ENCODE measurements at places on chromosomes 11 and 22.
A peak's percentile ranks its signal among the peaks of the same experiment; 100 is the strongest.

GRCh38 chr11:85805387-85805786 is 5.6 kb downstream of the SYTL2 start:
- DNase-seq, result no peak

DNA sequence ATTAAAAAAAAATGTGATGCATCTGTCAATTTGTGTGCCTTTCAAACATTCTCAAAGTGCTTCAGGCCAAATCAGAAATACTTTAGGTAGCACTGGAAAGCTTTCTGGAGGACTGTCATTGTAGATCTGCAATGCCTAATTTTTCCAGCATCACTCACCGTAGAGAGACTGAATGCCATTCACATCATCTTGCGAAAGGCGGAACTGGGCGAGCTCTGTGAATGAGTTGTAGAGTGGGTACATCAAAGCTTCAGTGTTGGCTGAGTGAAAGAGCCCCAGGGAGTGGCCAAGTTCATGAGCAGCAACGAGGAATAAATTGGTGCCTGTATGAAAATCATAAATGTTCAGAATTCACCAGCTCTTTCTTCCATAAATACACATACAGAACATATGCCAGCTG is 4.0 kb downstream of the MMP10 start:
- DNase-seq, result no peak

DNA sequence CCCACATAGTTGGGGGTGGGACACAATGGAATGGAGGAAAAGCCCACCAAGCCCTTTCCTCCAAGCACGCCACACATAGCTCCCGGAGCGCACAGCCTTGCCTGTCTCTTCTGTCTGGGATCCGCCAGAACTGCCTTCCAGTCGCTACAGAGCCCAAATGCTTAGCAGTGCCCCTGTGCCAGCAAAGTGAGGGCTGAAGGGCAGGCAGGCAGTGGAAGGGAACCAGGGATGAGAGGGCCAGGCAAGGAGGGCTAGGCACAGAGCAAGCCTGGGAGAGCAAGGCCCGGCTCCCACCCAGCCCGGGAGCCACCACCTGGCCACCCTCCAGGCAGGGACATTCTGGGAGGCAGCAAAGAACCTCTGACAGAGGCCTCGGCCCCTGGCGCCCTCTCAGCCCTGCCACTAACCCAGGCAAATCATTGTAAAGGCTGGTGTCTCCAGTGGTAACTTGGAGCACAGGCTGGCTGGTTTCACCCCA is 32.5 kb downstream of the PPP2R1B start:
- no peak for DNase-seq

DNA sequence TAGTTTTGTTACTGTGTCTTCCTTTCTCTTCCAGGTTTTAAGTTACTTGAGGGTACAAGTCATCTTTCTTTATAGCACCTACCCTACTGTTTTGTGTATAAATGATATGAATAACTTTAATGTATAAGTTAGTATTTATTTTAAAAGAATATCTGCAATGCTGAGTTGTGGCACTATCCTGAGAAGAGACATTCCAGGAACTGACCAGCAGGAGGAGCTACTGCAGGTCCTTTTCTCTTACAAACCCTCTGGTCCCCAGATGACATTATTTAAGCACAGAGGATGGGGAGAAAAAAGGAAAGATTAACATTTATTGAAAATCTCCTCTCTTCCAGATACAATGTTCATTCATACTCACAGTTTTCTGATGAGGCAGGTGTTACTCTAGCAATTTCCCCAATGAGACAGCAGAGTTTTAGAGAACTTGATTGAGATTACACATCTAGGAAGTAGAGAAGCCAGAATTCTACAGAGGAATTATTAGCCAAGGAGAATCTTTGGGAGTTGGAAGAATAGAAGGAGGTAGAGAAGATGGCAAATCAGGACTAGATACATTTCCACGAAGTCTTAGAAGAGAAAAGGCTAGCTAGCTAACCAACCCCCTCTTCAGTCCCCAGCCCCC is 541.2 kb upstream of the API5 start:
- peak; percentile 11 for DNase-seq

GRCh38 chr22:39309364-39309861 is 10.0 kb downstream of the RPL3 start:
- DNase-seq, result peak; percentile 36

GRCh38 chr11:126162306-126163030 is 49.0 kb downstream of the RPUSD4 start:
- DNase-seq, result no peak

DNA sequence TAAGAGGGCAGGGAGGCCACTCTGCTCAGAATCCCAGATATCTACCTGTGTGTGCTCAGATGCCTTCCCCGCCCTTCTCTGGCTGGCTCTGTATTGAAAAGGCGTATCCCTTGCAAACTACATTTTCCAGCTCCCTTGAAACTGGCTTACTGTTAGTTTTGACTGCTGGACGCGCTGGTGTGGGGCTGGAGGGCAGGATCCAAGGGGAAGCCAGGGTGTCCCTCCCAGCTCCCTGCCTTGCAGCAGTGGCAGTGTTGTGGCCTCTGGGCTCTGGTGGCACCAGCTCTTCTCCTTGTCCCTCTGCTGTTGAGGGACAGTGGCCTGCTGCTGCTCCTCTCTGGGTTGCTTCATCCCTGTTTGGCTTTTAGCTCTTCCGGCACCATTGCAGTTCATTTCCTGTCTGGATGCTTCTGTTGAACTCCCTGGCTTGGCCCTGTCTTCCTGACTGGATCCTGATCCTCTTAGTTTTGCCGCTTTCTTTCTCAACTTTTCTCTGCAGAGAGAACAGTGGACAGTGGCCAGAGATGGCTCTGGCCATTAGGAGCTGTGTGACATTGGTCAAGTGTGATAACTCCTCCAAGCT is 107.1 kb upstream of the PARVA start:
- no peak for DNase-seq

GRCh38 chr11:119416606-119417580 is 6.1 kb downstream of the THY1 start:
- no peak for DNase-seq

GRCh38 chr22:43201486-43202219 is 14.7 kb upstream of the TTLL12 start:
- no peak for DNase-seq

- DNase-seq, result no peak
Measured at GRCh38 chr11:45169310-45170072, 23.1 kb downstream of the PRDM11 start.

DNA sequence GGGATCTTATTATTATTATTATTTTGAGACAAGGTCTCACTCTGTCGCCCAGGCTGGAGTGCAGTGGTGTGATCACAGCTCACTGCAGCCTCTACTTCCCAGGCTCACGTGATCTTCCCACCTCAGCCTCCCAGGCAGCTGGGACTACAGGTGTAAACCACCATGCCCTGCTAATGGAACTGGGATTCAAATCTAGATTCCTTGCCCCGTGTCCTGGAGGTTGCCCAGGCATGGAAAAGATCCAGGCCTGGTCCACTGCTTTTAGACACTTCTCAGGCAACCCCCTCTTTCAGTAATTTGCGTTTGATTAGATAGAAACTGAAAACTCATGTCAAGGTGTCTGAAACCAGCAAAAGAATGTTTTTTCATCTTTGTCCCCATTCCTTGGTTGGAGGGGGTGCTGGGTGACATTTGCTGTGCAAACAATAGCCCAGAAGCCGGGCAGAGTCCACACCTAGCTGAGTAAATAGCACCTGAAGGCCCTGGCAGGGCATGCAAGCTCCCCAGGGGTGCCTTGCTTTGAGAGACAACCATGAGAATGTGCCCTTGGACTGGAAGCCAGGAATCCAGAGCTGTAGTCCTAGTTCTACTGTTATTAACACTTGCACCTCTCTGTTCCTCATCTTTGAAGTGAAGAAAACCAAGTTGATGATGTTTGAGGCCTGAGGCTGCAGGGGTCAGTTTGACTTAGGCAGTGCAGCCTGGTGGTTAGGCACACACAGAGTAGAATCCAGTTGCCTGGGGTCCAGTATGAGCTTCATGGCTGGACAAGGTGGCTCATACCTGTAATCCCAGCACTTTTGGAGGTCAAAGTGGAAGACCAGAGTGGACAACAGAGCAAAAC is 19.1 kb upstream of the XBP1 start:
- no peak for DNase-seq

DNA sequence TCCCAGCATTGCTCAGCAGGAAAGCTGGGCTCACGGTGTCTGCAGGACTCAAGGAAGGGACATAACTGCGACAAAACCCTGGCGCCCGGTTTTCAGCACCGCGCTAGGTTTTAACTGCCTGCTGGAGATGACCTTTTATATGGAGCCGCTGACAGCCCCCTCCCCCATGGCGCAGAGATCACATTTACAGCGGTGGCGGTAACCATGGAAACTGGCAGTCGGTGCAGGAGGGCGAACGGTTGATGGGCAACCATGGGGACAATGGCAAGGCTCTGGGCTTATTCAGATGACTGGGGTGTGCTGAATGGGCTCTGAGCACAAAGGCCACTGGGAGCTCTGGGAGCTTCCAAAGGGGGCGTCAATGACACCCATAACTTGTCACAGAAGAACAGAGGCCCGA is 37.2 kb downstream of the CELSR1 start:
- DNase-seq, result no peak

- no peak for DNase-seq
Measured at GRCh38 chr11:115759622-115760460, 255.6 kb upstream of the CADM1 start.

DNA sequence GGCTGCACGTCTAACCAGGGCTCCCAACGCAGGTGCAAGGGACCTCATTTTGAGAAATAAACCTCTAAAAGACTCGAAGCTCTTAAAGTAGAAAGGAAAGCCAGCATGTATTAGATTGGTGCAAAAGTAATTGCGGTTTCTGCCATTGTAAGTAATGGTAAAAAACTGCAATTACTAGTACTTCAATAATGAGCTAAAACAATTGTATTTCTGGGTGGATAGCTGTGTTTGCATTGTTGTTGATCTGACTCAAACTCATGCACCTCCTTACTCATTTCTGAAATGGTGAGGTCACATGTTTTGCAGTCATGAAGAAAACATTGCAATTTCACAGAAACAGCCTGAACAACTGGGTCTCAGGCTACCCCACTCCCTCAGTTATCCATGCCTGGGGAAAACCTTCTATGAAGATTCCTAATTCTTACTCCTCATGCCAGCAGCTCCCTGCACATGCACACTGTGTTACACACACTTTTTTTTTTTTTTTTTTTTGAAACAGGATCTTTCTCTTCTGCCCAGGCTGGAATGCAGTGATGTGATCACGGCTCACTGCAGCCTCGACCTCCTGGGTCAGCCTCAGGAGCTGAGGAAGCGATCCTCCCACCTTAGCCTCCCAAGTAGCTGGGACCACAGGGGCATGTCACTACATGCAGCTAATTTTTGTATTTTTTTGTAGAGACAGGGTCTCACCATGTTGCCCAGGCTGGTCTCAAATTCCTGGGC is 24.6 kb downstream of the VWCE start:
- DNase-seq, result no peak

Measured in activated CD4-positive, alpha-beta T cell treated with anti-CD3 and anti-CD28 coated beads for 36 hours (primary cell).